AG20443 (cell line): ENCODE measurements at places on chromosomes 2 and 18.
A peak's percentile ranks its signal among the peaks of the same experiment; 100 is the strongest.

DNA sequence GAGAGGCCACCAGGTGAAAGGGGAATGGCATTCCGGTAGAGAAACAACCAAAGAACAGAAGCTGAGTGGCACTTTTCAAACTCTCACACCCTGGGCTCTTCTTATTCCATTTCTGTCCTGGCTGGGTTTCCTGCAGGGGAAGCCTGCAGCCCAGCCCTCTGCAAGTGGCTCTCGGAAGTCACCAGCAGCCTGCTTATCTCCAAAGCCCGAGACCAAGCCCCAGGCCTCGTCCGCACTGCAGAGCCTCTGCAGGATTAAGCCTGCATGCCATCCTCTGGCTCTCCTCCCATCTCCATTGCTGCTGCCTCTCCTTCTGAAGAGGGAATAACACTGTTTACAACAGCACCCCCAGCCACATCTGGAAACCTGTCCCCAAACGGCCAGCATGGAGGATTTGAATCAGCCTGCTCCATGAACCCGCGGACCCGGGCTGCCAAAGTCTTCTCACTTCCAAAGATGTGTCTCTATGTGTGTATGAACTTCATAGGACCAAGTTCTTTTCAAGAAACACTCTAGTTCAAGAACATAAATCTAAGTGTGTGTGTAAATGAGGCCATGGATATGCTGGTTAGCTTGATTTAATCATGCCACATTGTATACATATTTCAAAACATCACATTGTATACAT is 54.2 kb downstream of the DIPK1C start:
- no peak for DNase-seq

GRCh38 chr18:11251229-11251890 is 102.0 kb upstream of the PIEZO2 start:
- DNase-seq, result peak; percentile 75

DNA sequence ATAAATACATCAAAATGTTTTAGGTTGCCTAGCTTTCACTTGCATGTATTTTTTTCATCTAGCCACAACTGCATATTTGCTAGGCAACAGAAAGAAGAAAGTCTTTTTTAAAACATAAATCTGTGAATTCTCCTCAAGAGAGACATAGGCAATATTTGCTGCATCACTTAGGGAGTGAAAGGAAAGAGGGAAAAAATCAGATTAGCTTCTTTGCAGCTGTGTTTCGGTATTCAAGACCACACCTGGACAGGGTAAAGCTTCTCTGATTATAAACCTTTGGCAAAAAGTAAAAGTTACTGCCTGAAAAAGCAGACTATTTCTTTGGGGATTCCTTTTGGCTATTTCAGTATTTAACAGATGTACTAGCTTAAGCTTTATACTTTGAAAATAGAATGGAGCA is 280.9 kb upstream of the ZSWIM2 start:
- DNase-seq, result no peak

DNA sequence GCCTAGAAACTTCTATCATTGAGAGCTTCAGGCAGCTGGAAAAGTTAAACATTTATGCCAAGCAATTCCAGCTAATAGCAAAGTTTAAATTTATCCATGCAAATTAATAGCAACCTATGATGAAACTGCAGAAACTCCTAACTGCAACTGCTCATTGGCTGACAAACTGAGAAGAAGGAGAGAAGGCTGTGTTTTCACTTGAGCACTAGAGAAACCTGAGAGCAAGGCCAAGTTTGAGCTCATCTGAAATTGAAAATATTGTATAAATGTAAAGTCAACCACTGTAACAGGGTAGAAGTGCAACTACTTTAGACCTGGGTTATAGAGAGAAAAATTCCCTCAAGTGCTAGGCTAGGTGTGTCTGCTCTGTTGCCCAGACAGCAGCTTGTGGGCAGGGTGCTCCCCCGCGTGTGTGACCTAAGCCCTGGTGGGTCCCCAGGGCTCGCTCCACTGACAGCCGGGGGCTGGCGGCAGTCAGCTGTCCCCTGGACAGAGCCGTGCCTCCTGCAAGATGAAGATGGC is 50.2 kb downstream of the CABYR start:
- DNase-seq, result peak; percentile 24

- no peak for DNase-seq
These were observed 86.1 kb downstream of the ACVR1 start for GRCh38 chr2:157789933-157790511.

GRCh38 chr2:213243189-213244044 is 40.8 kb upstream of the SPAG16 start:
- no peak for DNase-seq

DNA sequence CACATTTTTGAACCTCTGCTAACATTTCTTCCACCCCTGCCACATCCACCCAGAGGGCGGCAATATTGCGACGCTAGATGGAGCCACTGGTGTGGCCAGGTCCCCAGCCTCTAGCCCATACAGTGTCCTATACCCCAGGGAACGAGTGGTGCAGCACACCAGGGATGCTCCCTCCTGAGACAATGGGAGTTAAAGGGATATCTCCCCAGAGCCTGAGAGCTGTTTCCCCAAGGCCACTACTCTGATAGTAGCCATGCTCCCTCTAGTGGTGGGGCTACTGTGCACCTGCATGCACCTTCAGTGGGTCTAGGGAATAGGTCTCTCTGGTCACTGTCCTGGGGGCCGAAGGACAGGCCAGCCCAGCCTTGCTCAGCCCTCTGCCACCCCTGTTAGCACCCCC is 336.4 kb upstream of the FSHR start:
- DNase-seq, result peak; percentile 4

GRCh38 chr2:1546901-1547300 is 133.6 kb downstream of the TPO start:
- no peak for DNase-seq

GRCh38 chr2:136034629-136035028 is 49.2 kb upstream of the DARS1 start:
- DNase-seq, result no peak

- no peak for DNase-seq
These were observed 4.1 kb upstream of the PTPN18 start for GRCh38 chr2:130351711-130352110.

GRCh38 chr2:202604699-202605098 is 30.1 kb upstream of the FAM117B start:
- DNase-seq, result no peak

GRCh38 chr2:60433018-60433596 is 120.3 kb downstream of the BCL11A start:
- no peak for DNase-seq

DNA sequence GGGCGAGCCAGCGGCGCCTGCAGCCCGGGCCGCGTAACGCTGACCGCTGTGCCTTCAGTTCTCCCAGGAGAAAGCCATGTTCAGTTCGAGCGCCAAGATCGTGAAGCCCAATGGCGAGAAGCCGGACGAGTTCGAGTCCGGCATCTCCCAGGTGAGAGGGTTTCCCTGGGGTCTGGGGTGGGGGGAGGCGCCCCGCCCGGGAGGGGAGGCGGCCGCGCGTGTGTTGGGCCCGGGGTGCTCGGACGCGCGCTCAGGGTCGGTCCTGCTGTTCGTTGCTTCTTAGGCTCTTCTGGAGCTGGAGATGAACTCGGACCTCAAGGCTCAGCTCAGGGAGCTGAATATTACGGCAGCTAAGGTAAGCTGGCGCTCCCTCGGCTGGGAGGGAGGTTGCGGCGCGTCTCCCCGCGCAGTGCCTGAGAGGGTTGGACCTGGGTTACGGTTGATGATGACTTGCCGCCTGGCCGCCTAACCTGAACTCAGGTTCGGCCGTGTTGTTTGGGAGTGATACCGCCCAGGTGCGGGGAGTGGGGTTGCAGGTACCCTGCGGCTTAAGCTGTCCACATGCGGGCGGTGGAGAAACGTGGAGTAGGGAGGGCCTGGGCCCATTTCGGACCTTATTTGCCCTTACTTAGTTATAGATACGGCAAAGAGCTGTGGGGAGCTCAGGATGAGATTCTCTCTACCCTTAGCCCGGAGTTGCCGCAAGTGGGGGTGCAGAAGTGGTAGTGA is 638 bp downstream of the RPS7 start:
- DNase-seq, result peak; percentile 26

- DNase-seq, result no peak
These were observed 31.4 kb upstream of the KCMF1 start for GRCh38 chr2:84939426-84940087.

DNA sequence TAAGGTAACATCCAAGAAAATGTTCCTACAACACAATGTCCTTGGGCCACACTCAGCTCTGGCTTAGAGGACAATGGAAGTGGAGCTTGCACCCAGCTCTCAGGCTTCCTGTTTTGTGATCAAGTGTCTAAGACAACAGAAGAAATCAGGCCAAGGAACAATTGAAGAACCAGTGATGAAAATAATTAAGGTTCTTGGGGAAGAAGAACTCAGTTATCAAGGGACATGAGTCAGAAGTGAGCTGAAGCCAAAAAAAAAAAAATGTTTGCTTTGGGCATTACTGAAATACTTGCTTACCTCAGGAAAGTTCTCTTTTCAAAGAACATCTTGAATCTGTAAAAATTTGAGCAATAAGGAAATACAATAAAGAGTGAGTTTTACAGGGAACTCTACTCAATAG is 299.0 kb downstream of the FBXO15 start:
- DNase-seq, result peak; percentile 19

GRCh38 chr2:127771756-127772155 is 39.2 kb downstream of the WDR33 start:
- peak; percentile 72 for DNase-seq

GRCh38 chr2:238117199-238118154 is 17.3 kb downstream of the ESPNL start:
- peak; percentile 72 for DNase-seq

DNA sequence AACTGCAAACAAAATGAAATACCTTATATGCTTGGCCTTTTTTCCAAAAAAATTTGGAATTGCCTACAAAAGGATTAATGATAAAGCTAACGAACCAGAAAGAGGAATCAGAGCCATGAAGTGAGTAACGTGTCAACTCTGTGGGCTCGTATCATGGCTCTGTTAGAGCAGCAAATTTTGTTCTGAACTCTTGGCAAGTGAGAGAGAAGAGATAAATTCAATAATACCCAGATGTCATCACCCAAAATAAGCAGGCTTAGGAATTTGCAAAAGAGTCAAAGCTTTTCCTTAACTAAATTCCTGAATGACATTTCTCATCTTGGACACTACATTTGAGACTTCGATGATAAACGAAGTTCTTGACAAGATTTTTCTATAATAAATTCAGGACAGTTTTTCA is 4.4 kb downstream of the TXNDC2 start:
- DNase-seq, result no peak

DNA sequence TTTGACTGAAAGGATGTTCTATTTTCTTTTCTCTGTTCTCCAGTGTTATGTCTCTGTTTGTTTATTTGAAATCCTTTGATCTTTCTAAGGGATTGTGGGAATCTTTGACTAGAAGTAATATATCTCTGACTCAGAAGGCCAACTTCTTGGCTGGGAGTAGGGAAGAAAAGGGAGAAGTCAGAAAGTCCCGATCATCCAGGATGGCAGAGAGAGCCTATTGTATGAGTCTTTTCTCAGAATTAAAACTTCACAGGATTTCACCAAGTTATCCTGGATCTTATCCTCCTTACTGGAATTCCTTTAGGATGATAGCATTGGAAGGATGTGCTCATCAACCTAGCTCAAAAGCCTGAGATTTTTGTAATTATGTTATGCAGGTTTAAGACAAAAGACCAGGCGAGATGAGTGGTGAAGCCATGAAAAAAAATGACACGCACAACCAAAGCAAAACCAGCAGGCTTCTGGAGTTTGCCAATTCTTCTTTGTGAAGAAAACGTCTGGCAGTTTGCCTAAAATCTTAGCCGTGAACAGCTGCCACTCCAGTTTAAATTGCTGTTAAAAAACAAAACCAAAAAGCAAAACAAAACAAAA is 383.6 kb upstream of the SMIM21 start:
- DNase-seq, result peak; percentile 18

GRCh38 chr18:57089702-57090101 is 57.2 kb upstream of the BOD1L2 start:
- no peak for DNase-seq

GRCh38 chr2:95392730-95393455 is 9.6 kb upstream of the FAHD2A start:
- DNase-seq, result peak; percentile 6

DNA sequence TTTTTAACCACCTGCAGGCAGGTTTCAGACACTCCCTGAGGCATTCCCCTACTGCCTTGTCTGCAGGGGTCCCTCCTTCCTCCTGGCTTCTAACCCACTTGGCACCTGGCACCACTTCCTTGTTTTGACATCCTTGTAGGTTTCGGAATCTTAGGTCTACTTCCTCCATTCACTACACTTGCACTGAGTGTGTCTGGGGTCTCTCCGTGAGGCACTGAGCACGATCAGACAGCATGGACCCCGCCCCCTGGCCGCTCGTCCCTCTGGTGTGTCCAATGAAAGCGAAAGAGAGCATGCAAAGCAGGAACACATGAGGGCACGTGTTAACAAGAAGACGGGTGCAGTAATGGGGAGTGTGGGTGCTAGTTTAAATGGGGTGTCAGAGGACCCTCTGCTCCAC is 63.8 kb downstream of the HAUS1 start:
- no peak for DNase-seq

- peak; percentile 46 for DNase-seq
These were observed 81.6 kb downstream of the PTGR3 start for GRCh38 chr18:75127143-75128021.

- DNase-seq, result peak; percentile 60
These were observed 60.0 kb upstream of the AGAP1 start for GRCh38 chr2:235433860-235434259.

DNA sequence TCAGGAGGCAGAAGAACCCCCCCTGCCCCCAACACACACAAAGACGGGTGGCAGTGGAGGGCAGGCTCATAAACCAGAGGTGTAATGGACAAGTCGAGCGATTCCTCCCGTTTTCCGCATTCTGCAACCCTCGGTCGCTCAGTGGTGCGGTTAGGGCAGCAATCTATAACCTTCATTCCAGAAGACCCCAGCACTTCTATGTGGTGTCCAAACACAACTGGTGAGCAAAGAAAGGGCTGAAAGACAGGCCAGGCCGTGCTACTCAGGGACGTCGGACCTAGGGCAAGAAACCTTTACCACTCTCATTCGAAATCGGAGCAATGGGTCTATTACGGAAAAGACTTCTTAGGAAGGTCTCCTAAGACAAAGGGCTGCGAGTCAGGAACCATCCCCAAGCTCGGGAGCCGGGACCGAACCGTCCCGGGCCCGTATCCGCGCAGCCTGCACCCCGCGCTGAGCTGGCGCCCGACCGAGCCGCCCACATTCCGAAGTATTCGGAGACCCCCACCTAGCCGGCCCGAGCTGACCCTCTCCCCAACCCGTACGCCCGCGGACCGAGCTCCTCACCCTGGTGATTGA is 568 bp downstream of the ARL5A start:
- DNase-seq, result peak; percentile 23

GRCh38 chr2:219525533-219526232 is 11.4 kb downstream of the ASIC4 start:
- no peak for DNase-seq

DNA sequence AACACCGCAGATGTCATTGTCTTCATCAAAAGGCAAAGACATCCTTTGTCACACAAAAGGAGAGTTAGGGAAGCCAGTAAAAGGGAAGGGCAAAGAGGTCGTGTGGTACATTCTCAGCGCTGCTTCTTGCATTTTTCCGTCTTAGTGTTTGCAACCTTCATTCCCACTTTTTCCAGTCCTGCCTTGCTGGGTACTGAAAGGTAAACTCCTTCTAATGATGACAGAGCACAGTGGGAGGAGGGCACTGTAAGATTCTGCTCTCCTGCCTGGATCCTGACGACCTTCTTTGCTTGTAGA is 424.3 kb upstream of the MEX3C start:
- DNase-seq, result no peak
